Lower leg skin (tissue), 4 donors: ENCODE measurements at places on chromosomes 4 and X. TPM values are rescaled to one million over a fixed set of nuclear protein-coding genes. Genes with fewer than 3 reads are reported as not detected.
A peak's percentile ranks its signal among the peaks of the same experiment; 100 is the strongest.

Gene GRXCR1
- total RNA-seq, result not detected

Gene TEX13D
- total RNA-seq, result not detected

Gene DNAAF6
- not detected for total RNA-seq

GRCh38 chr4:156169011-156169410, 215.3 kb upstream of the CTSO start:
- no peak for DNase-seq

- no peak for DNase-seq
Measured at GRCh38 chr4:174314770-174315169, 31.1 kb downstream of the CEP44 start.

- no peak for DNase-seq
Measured at GRCh38 chr4:85854546-85854945, 379.6 kb downstream of the ARHGAP24 start.

GRCh38 chrX:70549429-70549828, 104.8 kb downstream of the DLG3 start:
- no peak for DNase-seq

- DNase-seq, result no peak
Measured at GRCh38 chr4:25949173-25949748, 35.2 kb downstream of the SMIM20 start.

- peak; percentile 83 for DNase-seq
Measured at GRCh38 chr4:184815046-184815877, 10.5 kb downstream of the ACSL1 start.

Gene UGT2B15
- not detected for total RNA-seq

Gene GLOD5
- total RNA-seq, result not detected

Gene NPY2R
- total RNA-seq, result not detected

DNA sequence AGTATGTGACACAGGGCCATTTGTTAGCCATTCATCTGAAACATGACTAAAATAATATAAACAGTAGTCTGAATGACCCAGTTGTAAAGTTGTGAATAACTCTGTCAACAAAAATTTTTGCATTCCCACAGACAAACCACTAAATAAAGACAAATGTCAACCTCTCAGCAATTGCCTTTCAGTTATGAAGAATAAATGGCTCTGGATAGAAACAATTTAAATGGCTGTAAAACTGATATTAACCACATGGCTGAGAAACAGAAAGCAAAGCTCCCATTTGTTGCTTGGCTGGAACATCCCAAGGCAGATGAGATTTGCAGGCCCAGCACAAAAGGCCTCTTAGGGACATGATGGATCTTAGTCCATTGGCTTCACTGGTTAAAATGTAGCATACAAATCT, 296.3 kb downstream of the GALNTL6 start:
- DNase-seq, result no peak

DNA sequence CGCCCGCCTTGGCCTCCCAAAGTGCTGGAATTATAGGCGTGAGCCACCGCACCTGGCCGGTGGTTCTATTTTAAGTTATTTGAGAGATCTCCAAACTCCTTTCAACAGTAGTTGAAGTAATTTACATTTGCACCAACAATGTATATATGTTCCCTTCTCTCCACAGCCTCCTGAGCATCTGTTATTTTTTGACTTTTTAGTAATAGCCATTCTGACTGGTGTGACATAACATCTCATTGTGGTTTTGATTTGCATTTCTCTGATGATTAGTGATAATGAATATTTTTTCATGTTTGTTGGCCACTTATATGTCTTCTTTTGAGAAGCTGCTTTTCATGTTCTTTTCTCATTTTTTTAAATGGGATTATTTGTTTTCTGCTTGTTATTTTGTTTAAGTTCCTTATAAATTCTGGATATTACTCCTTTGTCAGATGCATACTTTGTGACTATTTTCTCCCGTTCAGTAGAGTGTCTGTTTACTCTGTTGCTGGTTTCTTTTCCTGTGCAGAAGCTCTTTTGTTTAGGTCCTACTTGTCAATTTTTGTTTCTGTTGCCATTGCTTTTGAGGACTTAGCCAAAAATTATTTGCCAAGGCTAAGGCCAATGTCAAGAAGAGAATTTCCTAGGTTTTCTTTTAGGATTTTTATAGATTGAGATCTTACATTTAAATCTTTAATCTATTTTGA, 213.2 kb downstream of the ARHGAP24 start:
- DNase-seq, result no peak

- no peak for DNase-seq
Measured at GRCh38 chrX:107744868-107745267, 30.7 kb downstream of the TSC22D3 start.

- DNase-seq, result no peak
Measured at GRCh38 chr4:73137121-73137520, 67.6 kb upstream of the COX18 start.

Gene FANCB
- total RNA-seq, result 1.2 TPM
